Left kidney (tissue), 8 donors: ENCODE measurements at places on chromosomes 4 and X. TPM values are rescaled to one million over a fixed set of nuclear protein-coding genes. Genes with fewer than 3 reads are reported as not detected.

TECRL gene
- not detected for polyA plus RNA-seq

F11 gene
- 5.3 TPM for polyA plus RNA-seq

WAS gene
- polyA plus RNA-seq = 2.6 TPM

CLIC2 gene
- 3.3 TPM for polyA plus RNA-seq

NIPAL1 gene
- polyA plus RNA-seq = 11.0 TPM

TRIM61 gene
- polyA plus RNA-seq = 5.1 TPM

EFNB1 gene
- polyA plus RNA-seq = 87.7 TPM

ARSJ gene
- 18.1 TPM for polyA plus RNA-seq

MAGEA10 gene
- polyA plus RNA-seq = not detected

DNA sequence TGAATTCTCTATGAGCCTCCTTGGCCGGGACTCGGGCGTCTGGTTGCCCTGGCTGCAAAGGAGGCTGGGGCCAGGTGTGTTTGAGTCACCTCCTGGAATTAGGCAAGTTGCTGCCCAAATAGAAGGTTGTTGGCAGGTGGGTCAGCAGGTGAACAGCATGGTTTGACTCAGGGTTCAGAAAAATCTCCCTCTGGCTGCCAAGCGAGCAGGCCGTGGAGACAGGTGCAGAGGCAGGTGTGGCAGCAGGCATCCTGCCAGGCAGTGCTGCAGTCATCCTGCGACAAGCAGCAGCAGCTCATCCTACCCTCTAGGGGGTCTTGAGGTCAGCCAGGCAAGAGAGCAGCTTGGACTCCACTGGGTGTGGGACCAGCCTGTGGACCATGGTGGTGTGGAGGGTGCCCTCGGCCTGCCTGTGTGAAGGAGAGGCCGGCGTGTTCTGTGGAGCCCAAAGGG, 8.2 kb downstream of the MSANTD1 start:
- DNase-seq = no peak

- DNase-seq = no peak
Observed at GRCh38 chr4:31575504-31575903, 855.3 kb downstream of the PCDH7 start.

DNA sequence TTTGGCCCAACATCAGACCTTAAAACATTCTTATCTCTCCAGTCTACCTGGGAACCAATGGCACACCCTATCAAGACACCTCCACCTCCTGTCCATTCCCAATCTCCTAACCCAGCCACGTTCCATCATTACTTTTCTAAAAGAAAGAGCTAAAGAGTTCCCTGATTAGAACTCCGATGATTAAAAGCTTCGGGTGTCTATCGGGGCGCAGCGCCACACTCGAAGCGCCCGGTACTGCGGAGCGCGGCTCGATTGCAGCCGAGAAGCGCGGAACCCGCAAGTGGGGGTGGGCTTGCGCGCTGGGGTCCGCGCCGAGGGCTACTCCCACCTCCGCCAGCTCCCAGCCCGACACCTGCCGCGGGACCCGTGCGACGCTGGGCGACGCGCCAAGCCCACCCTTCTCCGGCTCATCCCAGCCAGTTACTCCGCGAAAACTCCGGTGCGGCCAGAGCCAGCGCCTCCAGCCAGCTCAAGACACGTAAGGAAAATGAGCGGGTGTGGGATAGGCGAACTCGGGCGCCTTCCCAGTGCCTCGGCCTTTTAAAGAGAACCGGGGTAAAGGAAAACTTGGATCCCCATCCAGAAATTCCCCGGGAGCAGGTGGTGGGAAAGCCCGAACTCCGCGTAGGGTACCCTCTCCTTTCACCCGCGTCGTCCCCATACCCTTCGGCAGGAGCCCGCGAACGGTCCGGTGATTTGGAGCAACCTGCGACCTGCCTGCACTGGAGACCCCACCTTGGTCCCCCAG, 593 bp downstream of the NPY1R start:
- no peak for DNase-seq

DNA sequence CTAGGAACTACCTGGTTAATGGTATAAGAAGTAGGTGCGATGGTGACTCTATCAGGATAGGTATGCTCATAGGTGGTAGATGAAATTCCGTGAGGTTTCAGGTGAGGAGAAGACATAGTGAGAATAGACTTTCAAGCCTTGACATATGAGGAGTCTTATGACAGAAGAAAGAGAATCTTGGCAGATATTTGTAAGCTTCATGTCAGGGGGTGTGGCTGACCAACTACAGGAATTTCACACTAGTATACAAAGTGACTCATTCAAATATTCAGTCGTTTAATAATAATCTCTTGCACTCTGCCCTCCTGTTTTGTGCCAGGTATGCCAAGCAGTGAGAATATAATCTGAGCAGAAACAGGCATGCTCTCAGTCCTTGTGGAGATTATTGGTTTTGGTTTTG, 22.8 kb downstream of the PACRGL start:
- DNase-seq = no peak

DNA sequence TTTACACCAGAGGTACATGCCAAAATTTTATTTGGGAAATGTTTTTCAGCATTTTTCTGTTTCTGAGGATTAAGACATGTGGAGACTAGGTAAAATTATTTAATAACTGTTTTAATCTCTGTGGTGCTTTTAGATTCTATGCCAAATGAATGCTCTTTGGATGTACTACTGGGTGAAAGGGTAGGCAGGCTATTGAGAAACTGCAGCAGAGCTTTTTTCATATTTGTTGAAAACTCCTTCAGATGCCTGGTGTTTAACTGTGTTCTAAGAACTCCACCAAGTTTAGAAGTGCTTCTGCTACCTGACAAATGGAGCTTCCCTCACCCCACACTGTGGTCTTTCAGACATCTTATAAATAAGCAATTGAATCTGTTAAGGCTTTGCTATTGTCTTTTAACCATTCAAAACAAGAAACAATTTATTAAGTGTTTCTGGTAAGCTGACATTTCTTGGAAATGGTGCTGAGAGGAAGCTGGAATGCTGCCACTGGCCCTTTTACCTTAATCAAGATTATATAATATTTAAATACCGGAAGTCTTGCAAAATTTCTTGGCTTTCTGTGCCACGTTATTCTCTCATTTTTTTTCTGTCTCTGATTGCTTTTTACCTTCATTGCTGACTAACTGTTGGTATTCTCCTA, 51.2 kb upstream of the CYSLTR1 start:
- no peak for DNase-seq

DNA sequence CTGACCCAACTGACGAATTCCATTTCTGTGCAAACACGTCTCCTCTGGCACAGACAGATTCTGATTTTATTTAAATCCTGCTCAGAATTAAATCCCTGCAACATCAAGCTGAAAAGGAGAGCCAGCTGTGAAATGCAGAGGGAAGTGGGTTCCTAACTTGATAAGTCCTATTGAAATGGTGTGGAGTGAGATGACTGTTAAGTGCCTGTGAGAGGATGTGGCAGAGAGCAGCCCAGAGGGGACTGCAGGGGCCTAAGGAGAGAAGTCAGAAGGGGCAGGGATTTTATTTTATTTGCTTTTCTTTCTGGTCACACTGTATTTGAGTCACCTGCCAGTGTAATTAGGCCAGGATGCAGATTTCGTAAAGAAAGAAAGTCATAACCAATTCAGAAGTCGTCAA, 277.4 kb downstream of the NKX6-1 start:
- no peak for DNase-seq

GRCh38 chr4:71711044-71711984, 72.6 kb downstream of the GC start:
- no peak for DNase-seq

GRCh38 chr4:176824645-176825366, 32.1 kb upstream of the VEGFC start:
- DNase-seq = no peak

DNA sequence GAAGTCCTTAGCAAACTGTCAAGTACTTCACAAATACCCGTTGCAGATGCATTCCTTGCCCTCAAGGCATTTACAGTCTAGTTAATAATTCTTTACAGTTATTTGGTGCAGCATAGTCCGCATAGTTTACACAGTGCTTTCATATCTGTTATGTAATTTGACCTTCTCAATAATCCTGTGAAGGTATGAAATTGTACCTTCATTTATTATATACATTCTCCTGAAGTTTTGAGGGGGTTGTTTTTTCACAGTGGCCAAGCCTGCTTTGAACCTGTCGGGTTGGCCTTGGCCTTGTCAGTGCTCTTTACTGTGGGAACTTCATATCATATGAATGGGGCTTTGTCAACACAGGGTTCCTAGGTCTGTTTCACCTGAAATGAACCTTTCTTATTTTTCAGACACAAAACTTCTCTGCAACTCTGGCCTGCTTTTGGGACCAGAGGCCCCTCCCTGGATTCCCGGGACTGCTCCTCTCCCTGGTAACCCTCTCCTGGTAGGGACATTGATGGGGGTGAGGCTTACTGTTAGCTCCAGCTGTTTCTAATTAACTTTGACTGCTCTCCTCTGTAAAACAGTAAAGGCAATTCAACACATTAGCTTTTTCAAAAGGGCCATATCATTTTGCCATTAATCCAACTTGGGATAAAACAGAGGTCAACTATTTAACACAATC, 9.1 kb downstream of the IGFBP7 start:
- no peak for DNase-seq

DNA sequence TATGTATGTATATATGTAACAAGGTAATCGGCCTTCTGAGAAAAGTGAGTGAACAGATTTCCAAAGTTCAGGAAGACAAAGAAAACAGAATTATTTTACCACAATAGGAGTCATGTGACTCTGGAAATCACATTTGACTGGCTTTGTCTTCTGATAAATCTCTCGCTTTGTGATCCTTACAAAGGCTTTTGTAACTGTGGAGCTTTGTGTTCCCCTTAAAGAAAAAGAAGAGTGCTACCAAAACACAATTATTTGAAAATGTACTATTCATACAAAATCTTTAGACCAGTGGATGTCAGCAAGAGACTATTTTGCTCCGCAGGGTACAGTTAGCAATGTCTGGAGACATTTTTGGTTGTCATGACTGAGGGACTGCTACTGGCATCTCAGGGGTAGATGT, 238.8 kb downstream of the LDB2 start:
- DNase-seq = no peak

- DNase-seq = no peak
Observed at GRCh38 chr4:1246901-1247863, 1.7 kb downstream of the CTBP1 start.

- DNase-seq = no peak
Observed at GRCh38 chr4:18106620-18107019, 85.1 kb upstream of the LCORL start.

GRCh38 chr4:41613386-41613785, 75.4 kb downstream of the LIMCH1 start:
- no peak for DNase-seq

- no peak for DNase-seq
Observed at GRCh38 chr4:146132445-146132844, 43.1 kb upstream of the LSM6 start.

DNA sequence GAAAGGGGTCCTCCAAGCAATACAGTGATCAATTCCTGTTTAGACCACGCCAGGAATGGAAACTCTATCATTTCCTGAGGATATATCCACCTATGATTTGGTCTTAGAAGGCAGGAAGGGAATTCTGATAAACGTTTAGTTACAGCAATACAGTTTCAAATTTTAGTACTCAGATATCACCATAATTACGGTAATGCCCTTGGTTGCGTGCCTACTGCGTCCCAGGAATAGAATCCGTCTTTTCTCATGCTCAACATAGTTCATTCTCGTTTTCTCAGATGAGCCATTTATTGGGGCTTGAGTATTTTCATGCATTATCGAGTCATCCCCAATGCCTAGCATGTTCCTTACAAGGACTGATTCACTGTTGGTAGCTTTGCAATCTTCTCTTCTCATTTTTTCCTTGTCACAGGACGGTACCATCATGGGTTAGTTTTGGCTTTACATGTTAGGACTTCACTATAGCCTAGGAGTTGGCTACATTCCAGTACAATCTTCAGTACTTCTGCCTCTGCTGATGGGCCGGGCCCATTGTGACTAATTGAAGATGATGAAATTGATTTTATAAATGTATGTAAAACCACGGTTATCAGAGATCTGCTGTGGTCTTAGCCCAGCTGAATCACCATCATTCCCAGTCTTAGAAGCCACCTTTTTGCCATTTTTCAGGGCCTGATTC, 4.4 kb upstream of the PRKX start:
- no peak for DNase-seq

GRCh38 chrX:118108304-118108703, 8.3 kb downstream of the KLHL13 start:
- no peak for DNase-seq

DNA sequence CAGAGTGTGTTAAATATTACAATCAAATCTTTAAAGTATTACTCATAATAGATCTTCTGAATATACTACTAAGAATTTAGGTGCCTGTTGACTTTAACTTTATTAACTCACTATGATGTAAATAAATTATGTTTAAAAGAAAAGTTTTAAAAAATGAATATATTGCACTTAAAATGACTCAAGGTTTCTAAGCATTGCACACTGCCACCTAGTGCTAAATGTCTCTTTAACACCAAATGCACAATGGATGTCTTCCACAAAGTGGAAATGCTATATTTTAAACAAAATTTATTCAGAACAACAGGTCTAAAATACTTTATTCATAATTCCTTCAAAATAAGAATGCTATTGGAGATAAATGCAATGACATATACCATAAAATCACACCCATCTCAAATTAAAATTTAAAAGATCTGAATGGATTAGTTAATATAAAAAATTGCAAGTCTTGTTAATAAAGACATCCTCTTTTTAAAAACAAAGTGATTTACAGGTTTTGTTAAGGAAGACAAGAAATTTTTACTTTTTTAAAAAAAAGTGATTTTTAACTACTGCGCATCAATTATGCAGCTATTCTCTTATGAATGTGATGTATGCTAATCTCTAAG, 5.5 kb downstream of the INPP4B start:
- DNase-seq = peak; percentile 37

DNA sequence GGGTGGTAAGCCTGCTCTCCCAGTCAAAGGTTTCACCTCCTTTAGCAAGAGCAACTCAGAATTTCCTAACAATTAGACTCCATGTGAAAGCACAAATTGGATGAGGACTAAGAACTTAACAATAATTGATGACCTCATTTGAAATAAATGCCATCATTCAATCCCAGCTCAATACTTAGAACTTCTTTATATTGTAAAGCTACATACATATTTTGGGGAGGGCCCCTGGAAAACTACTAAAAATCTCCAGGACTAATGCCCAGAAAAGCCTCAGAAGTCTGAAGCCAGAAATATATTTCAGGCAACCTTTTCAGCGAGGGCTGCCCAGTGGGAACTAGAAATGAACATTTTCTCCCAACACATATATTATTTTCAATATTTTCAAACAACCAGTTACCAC, 38.1 kb downstream of the AMOT start:
- DNase-seq = no peak

DNA sequence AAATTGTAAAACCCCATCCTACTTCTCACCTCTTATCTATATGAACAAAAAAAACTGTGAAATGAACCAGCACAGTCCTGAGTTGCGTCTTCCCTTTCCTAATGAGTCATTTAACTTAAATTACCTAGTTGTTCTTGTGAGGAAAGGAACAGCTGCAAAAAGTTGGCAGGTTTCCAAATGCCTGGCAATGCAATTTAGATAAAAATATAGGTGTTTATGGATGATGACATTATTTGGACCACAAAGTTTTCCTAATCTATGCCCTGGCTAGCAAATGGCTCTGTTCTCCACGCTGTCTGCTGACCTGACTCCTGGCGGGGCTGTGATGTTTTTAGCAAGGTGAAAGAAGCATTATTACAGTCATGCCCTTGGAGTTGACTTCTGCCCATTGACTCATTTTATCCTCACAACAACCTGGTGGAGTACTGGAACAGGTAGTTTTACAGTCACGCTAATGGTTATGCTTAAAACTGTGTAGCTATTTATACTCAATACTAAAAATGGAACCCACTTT, 29.8 kb upstream of the RELL1 start:
- DNase-seq = no peak

- DNase-seq = no peak
Observed at GRCh38 chr4:187995322-187996207, at the start of gene ZFP42. TSS of gene ZFP42 (plus strand) at chr4:187995771. CDS start at chr4:188002808, 7,037 bp downstream.

GRCh38 chrX:78064152-78064551, 39.9 kb upstream of the PGK1 start:
- DNase-seq = no peak
